ENCODE measurements at places on chromosomes 16 and 17. TPM values are rescaled to one million over a fixed set of nuclear protein-coding genes. Genes with fewer than 3 reads are reported as not detected.

DNA sequence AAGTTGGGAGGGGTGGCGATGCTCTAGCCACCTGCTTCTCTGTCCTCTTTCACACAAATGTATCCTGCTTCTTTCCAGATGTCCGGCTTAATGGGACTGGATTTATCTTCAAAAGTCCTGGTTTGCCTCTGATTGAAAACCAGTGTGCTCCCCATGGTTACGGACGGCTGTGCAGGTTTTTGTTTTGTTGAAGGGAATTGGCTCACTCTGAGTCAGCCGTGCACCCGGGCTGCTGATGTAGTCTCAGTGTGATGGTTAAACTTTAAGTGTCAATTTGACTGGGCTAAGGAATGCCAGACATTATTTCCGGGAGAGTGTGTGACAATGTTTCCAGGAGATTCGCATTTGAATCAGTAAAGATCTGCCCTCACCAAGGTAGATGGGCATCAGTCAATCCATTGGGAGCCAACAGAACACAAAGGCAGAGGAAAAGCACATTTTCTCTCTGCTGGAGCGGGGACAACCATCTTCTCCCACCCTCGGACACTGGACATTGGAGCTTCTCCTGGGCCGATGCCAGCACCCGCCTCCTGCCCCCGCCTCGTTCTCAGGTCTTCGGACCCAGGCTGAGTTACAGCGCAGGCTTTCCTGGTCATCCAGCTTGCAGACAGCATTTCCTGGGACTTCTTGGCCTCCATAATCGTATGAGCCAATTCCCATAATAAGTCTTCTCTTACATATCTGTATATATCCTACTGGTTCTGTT, 126.9 kb upstream of the TNRC6C start:
- peak; percentile 81 for DNase-seq

SLC5A10 gene
- not detected for total RNA-seq

DNA sequence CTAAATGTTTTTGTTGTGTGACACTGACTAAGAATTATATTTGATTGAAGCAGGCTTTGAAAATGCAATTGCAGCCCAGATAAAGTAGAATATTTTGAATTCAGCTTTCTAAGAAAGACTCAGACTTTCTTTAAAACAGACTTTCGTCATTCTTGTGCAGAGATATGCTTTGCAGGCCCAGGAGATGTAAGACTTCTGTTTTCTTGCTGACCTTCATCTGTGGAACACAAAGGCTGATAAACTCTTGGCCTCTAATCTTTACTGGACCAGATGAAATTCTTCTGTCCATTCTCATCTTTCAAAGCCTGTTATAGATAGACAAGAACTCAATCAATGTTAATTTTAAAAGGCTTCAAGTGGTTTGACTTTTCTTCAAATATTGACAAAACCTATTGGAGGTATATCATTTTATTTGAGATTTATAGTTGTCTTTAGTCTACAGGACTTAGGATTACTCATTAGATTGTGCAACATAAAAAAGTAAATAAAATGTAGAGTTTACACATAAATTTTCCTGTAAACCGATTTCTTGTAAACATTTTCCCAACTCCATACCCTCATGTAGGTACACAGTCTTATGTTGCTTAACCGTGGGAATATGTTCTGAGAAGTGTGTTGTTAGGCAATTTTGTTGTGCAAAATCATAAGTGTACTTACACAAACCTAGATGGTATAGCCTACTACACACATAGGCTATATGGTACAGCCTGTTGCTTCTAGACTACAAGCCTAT, 94.2 kb downstream of the MAP2K4 start:
- no peak for DNase-seq

GRCh38 chr17:82031885-82032627, 578 bp downstream of the RAC3 start:
- DNase-seq, result no peak

CLEC3A gene
- total RNA-seq, result not detected

DNA sequence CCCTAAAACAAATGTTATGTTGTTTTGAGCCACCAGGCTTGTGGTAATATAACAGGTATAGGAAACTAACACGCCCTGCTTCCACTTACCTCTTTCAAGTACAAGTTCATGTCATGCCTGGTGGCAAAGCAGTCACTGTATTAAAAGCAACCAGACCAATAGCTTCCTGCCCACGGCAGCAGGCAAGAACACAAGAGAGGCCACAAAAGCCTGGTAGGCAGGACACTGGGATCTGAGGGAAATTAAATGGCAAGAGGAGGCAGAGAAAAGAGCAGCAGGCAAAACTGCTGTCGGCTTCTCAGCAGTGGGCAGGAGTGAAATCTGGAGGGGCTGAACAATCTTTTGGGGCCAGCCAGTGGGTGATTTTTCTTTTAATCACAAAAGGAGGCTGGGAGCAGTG, 2.2 kb downstream of the CYTH1 start:
- no peak for DNase-seq

DNA sequence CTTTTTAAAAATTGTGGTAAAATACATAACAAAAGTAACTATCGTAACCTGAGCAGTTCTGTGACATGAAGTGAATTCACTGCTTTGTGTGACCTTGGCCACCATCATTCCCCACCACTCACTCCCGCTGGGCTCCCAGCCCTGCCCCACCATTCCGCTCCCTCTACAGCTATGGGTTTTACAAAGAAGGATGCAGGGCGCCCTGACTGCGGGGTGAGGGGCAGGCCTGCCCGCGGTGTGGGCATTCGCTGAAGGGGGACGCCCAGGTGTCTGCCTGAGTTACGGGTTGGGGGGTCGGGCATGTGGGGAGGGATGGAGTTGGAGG, at the start of gene CEMP1:
Gene CEMP1 (minus strand): TSS at position 38 of the 325 bp plus-strand sequence. CDS start 335 bp downstream, outside the sequence.
- DNase-seq, result no peak

DNA sequence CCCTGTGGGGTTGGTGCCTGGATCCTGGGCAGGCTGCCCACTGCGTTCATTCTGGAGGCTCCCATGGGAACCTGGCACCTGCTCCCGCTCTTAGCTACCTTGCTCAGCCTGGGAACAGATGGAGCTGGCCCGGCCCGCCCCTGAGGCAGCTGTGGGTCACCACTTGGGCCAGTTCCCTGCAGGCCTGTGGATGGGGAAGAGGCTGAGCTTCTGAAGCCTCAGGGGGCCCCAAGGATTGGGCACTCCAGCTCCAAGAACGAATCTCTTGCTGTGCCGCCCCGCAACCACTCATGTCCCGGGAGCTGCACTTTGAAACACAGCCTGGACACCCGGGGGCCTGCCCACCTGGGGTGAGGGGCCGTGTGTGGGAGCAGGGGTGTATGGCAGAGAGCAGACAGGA, 37.7 kb downstream of the BAHCC1 start:
- no peak for DNase-seq

DNA sequence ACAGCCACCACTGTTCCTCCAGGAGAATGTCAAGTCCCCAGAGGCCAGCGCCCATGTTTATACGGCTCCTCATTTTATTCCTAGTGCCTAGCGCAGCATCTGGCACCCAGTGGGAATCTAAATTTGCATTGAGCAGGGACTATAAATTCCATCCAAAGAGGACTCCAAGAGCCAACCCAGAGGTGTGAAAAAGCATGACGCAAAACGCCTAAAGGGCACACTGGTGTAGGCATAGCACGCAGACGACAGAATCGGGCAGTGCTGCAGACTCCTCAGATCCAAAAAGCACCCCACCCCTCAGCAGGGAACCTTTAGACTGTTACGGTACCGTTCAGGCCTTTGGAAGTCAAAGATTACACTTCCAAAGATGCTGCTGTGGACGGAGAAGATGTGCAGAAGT, 19.5 kb downstream of the TEKT5 start:
- DNase-seq, result peak; percentile 9

CD300E gene
- 3.3 TPM for total RNA-seq

GRCh38 chr16:3640632-3641501, 13.6 kb upstream of the DNASE1 start:
- peak; percentile 52 for DNase-seq

DNA sequence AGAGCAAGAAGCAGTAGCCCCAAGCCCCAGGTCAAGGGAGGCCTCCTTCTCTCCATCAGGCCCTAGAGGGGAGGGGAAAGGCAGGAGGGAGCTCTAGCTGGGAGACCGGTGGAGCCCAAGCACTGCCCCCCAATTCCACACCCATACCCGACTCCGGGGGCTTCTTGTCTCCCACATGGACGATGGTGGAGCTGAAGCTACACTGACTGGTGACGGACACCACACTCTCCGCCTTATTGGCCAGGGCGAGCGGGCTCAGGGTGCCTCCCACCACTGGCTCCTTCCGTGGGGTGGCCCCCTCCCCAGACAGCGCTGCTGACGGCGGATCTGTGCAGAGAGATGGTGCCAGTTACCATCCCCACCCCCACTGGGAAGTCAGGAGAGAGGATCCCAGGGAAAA, 6.4 kb downstream of the PER1 start:
- no peak for DNase-seq

DNAI2 gene
- not detected for total RNA-seq

DNA sequence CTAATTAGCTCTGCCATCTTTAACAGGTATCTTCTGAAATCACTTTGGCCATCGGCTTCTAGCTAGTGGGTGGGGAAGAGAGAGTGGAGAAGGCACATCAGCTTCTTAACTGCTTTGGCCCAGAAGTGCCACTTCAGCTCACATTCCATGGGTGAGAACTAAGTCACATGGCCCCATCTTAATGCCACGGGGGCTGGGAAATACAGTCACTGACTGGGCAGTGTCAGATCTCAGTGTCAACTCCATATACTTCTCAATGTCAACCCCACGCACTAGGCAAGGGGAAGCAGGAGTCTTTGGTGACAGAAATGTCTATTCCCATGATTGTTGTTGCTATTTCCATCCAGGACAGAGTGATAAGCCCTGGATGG, 29.4 kb downstream of the CCR7 start:
- peak; percentile 47 for DNase-seq

- DNase-seq, result no peak
These were observed 154.2 kb downstream of the PITPNC1 start for GRCh38 chr17:67531291-67531690.

- no peak for DNase-seq
These were observed 215.8 kb downstream of the RBFOX3 start for GRCh38 chr17:79395066-79395465.

DNA sequence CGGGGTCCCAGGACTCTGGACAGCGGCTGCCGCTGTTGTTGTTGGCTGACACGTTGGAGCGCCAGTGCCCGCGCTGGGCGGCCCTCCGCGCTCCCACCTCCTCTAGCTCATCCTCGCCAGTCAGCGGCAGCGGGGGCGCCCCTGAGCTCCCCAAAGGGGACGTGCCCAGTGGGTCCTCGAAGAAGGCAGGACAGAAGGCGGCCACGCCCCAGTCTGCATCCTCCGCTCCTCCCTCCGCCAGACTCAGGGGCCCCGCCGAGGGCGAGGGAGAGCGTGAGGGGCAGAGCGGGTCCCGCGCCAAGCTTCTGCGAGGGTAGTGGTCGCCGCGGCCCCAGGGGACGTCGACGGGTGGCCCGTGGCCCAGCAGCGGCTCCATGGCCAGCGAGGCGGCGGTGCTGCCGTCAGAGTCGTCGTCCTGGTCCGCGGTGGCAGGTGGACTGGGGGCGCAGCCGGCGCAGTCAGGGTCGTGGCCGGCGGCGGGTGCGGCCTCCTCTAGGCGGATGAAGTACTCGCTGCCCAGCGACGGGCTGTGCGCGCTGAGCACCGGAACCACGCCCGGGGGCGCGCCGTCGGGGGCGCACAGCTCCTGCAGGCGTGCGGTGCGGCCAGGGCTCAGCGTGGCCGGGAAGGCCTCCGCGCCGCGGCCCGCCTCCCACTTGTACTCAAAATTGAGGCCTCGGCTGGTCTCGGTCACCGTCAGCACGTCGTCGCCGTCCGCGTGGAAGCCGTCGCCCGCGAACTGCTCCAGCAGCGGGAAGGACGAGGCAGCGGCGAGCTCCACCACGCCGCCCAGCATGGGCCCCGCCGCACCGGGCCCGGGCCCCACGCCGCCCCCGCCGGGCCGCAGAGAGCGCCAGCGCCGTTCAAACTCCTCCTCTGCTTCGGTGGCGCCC, 43.2 kb upstream of the PVALEF start:
- DNase-seq, result no peak

CCL18 gene
- total RNA-seq, result 3.2 TPM

DNA sequence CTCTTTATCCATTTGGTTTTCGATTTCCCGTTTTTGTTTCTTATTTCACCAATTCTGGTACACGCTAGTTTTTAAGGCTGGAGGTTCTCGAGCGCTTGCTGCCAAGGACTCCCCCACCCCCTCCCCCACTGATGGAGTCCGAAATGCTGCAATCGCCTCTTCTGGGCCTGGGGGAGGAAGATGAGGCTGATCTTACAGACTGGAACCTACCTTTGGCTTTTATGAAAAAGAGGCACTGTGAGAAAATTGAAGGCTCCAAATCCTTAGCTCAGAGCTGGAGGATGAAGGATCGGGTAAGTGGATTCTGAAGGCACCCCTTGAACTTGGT, 825 bp downstream of the RPTOR start:
- DNase-seq, result no peak

GRCh38 chr16:1048442-1049112, 24.0 kb upstream of the SSTR5 start:
- DNase-seq, result no peak

GRCh38 chr17:28372203-28372944, 880 bp downstream of the SARM1 start:
- peak; percentile 85 for DNase-seq

KRTAP2-1 gene
- not detected for total RNA-seq

GRCh38 chr17:73335591-73336407, 24.0 kb upstream of the CDC42EP4 start:
- DNase-seq, result peak; percentile 71

DNA sequence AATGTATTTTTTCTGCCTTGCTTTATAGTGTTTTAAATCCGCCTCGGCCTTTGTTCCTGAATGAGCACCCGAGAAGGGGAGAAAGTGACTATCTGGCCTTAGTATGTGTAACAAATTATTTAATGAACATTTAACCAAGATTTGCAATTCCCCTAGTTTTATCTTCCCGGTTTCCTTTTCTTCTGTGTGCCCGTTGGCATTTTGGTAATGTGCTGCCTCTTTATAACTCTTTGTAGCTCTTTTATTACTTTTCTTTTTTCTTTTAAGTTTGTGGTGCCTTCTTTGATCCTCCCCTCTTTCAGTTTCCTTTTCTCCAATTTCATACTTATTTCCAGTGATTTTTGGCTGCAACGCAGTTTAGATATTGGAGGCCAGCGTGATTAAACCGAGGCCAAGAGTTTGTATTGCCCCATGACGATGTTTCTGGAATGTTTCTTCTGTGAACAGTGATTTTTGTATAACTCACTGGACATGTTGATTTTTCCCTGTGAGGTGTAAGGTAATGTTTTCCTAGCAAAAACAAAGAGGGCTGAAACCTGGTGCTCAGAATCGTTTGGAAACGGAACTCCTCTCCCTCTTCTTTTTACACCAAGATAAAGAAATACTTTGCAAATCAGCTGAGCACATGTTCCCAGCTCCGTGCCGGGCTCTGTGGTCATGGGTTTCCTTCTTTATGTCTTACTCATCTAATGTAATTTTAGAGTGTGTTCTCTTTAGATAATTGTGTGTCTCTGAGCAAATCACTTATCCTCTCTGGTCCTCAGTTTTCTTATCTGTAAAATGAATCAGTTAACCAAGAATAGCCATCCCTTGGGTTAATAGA, 344.3 kb downstream of the WWOX start:
- DNase-seq, result no peak

CCL1 gene
- not detected for total RNA-seq

CX3CL1 gene
- total RNA-seq, result 45.2 TPM

GRCh38 chr17:55702150-55702549, 20.5 kb downstream of the TMEM100 start:
- no peak for DNase-seq
